ENCODE measurements at places on chromosomes 3 and 15.
A peak's percentile ranks its signal among the peaks of the same experiment; 100 is the strongest.

DNA sequence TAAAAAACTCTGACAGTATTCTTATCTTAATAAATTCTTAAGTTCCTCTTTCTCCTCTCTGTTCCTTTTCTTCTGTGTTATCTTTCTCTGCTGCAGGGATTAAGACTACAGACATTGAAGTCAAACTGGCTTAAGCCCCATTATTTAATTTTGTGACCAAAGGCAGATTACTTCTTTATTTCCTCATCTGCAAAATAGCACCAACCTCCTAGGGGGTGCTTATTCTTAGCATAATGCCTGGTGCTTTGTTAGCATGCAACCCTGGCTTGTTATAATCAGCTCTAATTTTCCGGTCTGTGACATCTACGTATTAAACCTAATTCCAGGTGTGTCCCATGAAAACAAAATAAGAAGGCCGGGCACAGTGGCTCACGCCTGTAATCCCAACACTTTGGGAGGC is 23.8 kb downstream of the SEMA6D start:
- no peak for DNase-seq

- no peak for DNase-seq
These were observed 20.4 kb downstream of the HDC start for GRCh38 chr15:50244959-50245624.

GRCh38 chr15:77641999-77642398 is 9.3 kb upstream of the LINGO1 start:
- DNase-seq = no peak

DNA sequence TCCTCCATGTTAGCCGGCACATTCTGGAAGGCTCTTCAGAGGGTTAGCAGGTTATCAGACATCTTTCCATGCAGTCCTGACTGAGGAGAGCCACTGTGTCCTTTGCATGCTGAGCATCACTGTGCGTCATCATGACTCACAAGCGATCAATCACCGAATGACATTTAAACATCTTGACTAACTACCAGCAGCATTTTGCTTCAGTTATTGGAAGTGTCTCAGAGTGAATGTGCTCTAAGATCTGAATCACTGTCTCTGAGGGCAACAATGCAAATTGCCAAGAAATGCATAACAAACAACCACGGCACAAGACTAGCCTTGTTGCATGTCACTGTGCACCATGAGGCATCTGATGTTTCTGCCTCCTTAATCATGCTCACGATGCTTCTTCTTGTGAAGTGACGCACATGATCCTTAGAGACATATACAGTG is 18.3 kb upstream of the ATP8B4 start:
- DNase-seq = no peak

DNA sequence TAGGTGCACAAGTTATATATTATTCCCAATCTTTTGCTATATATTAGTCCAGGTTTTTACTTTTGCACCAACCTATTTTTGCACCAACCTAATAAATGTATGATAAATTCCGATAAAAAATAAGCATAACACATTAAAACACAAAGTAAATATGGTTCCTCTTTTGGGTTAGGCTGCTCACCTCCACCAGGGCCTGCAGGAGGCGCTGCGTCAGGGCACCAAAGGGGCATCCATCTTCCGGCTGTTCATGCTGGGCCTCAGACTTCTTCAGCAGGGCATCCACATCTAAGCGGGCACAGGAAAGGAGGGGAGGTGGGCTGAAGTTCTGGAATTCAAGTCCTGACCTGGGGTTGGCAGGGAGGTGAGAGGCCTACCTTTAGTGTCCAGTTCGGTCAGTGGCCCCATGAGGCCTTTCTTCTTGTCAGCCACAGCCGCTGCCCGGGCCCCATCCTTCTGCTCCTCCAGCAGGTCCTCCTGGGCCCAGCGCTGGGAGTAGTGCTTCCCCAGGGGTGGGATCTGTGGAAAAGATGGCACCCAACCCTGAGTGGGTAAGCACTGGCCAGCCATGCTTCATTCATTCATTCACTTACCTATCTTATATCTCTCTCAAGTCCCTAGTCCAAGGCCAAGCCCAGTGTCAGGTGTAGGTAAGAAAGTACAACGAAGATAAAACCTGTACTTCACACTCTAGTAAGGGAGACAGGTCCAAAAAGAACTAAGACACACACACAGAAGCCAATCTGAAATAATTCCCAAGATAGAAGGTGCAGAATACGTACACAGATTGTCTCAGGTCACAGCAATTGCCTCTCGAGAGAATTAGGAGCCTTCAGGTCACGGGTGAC is 5.2 kb downstream of the TADA3 start:
- DNase-seq = no peak

- no peak for DNase-seq
These were observed 132.8 kb upstream of the SMAD3 start for GRCh38 chr15:66932634-66933024.

DNA sequence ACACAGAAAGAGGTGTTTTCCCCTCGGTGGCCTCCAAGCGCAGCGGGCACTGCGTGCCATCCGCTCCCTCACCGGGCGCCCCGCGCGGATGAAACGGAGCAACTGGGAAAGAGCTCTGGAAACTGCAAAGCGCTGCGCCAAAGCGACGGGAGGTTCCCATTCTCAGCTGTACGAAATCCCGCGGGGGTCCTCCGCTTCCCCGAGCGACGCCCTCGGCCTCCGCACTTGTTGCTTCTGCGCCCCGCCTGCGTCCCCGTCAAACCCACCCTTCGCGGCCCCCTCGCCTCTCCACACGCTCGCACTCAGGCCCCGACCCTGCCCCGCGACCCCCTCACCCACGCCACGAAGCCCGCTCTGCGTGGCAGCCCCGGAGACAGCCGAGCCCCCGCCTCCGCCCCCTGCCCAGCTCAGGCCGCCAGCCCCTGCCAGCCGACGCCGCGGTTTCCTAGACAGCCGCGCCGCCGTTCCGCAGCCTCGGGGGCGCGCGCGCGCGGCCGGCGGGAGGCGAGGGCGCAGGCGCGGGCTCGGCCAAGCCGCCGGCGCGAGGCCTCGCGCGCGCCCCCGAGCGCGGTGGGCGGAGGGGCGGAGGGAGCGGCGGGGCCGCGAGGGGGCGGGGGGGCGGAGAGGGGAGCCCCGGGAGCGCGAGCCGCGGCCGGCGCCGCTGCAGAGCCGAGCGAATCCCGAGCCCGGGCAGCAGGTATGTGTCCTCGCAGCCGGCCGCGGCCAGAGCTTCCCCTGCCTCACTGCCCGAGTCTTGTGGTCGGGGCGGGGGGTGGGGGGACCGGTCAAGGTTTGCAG is at the start of gene TMEM266:
Gene TMEM266, plus strand, starts transcription at position 666 of the 798 bp plus-strand sequence. CDS start 74,279 bp downstream, outside the sequence.
- DNase-seq = peak; percentile 59

DNA sequence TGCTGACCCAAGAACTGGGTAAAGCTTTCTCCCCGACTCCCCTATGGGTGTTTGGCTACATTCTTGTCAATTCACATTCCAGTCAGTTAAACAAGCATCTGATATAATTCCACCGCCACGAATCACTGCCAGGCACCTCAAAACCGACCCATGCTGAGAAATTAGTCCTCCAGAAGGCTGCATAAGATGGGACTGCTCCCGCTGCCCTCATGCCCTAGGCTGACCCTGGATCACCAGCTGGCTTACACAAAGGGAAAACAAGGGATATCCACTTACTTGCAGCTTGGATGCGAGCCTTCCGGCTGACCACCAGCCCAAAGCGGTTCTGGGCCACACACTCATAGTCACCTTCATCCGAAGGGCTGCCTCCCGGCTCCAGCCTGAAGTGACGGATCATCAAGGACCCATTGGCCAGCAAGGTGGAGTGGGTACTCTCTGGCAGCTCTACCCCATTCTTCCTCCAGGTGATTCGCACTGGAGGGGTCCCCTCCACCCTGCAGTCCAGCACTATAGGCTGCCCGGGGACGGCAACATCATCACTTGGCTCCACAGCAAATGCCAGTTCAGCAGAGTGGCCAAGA is 2.9 kb downstream of the IGDCC3 start:
- DNase-seq = no peak

DNA sequence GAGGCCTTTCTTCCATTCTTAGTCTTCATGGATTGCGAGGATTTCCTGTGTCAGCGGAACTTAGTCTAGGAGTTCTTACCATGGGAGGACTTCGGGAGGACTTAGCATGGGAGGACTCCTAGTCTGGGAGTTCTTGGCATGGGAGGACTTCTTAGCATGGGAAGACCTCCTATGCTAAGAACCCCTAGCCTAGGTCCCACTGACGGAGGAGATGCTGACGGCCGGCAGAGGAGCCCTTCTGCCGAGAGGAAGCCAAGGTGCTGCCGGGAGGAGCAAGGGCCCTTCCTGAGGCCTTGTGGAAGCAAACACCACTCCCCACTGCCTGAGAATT is 35.6 kb upstream of the LDHAL6B start:
- no peak for DNase-seq

Data from germinal center (tissue), 1 donor.